ENCODE measurements at places on chromosomes 16 and 17.

- no peak for DNase-seq
Measured at GRCh38 chr16:47054306-47054705, 80.8 kb upstream of the DNAJA2 start.

DNA sequence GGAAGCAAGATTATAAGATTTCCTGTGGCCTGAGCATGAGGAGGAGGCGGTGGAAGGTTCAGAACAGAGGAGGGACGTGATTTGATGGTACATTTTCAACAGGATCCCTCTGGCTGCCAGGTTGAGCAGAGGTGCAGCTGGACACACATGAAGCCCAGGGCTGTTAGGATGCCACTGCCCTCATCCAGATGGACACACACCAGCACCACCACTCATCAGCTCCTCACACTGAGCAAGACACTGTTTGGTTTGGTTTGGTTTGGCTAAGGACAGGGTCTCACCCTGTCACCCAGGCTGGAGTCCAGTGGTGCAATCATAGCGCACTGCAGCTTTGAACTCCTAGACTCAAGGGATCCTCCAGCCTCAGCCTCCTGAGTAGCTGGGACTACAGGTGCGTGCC, 402.6 kb upstream of the C16orf82 start:
- DNase-seq: no peak

- no peak for DNase-seq
Measured at GRCh38 chr17:64236827-64237403, 26.1 kb downstream of the TEX2 start.

GRCh38 chr16:83818276-83818675, 10.5 kb downstream of the HSBP1 start:
- DNase-seq: no peak

GRCh38 chr16:373848-374615, 3.7 kb upstream of the MRPL28 start:
- no peak for DNase-seq

DNA sequence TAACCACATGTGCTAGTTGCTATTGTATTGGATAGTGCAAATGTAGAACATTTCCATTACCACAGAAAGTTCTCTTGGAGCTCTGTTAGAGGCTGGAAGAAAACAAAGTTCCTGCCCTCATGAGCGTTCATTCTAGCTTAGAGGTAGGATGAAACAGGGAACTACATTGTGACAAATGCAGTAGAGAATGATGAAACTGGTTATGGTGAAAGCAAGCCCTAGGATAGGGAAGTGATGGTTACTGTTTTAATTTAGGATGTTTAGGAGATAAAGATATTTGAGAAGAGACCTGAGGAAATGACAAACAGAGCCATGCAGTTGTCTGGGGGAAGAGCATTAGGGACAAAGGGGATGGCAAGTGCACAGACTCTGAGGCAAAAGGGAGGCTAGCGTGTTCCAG, 50.7 kb downstream of the AATF start:
- no peak for DNase-seq

- no peak for DNase-seq
Measured at GRCh38 chr16:4053301-4053845, 62.9 kb downstream of the ADCY9 start.

DNA sequence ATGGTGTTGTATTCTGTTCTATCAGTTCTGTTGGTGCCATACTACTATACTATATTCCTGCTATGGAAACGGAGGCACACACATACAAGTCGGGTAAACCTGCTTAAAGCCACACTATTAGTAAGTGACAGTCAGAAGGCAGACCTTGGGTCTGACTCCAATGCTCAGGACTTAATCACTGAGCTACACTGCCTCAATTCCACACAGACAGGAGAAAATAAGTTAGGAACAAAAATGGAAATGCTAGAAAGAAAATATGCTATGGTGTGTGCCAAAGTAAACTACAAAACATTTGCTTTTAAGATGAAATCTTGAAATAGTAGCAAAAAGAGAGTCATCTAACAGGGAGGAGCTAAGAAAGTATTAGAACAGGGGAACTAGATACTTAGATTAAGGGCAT, 48.1 kb downstream of the MYO1D start:
- DNase-seq: no peak

DNA sequence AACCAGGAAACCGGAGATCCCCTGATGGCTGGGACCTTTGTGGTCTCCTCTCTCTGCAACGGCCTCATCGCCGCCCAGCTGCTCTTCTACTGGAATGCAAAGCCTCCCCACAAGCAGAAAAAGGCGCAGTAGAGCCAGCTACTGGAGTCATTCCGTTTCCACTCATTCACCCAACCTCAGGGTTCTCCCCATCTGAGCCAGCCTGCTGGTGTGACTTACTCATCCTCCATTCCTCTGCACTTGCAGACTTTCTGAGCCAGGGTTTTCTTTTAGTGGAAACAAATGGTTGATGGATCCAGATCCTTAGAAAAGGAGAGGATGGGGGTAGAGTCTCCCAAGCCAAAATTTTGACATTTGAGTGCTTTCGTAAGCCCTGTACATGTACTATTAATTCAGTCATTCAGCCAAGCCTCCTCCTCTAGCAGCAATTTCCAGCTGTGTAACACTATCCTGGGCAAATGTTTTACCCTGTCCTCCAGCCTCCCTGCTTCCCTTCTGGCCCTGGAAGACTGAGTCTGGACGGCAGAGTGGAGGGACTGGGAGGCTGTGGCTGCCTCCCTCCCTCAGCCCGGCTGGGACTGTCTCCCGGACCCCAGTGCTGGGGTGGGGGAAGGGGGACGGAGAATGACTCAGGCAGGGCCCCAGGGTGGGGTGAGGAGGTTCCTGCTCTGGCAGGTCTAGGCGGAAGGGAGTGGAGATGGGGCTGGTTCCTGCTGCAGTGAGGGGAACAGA, 2.3 kb downstream of the SOX15 start:
- no peak for DNase-seq

DNA sequence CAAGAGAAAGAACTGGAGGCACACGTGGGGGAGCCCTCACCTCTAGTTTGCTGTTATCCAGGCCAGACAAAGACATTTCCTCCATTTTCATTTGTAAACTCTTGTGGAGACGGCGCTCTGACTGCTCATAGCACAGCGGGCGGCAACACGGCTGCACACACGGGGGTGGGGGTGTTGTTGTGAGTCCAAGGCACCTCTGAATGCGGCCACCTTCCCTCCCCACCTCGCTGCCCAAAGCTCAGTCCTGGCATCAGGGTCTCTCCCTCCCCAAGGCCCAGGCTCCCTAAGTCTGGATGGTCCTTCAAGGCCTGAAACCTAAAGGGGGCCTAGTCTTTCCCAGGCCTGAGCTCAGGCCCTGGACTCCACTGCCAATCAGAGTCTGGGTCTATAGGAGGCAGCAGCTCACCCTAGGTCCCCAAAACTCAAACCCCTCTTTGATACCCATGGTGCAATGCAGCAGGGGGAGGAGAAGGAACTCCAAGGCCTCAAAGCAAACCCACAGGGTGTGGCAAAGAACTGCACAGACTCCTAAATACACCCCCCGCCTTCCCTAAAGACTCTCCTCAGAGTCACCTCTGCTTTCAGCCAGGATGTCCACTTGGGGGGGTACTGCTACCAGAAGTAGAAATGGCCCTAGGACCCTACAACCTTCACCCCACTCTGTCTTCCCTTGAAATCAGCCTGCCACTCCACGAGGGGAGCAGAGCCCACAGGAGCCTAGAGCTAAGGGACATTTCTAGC, 1.5 kb downstream of the ATXN7L3 start:
- peak; percentile 55 for DNase-seq

DNA sequence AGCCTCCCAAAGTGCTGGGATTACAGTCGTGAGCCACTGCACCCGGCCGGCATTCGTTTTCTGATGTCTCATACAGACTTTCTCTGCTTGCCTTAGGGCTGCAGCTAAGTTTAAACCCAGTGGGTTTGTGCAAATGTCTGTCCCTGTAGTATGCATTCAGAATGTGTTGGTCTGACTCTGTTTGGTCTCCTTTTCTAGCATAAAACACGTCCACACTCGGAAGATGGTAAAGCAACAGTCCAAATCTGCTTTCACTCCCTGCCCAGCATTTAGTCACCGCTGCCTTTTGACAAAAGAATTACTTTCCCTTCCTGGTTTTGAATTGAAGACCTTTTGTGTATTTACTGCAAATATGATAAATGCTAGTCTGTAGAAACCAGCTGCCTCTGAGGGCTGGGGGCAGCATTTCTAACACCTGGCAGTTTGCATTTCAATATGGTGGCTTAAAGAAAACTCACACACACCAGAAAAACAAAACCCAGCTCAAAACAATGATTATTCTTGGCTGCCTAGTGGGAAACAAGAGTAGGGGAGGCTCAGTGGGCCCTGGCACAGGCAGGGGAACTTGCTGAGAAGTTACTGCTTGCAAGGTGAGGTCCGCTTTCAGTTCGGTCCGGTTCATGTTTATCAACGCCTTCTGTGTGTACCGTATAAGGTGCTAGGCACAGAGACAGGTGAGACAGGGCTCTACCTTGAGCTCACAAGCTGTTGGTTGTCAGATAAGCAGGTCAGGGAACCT, 56.9 kb downstream of the MSI2 start:
- no peak for DNase-seq

Data from GM12864 (cell line).